ENCODE measurements at places on chromosomes 3 and 15. TPM values are rescaled to one million over a fixed set of nuclear protein-coding genes. Genes with fewer than 3 reads are reported as not detected.

Gene A4GNT
- not detected for total RNA-seq

Gene CFAP100
- total RNA-seq, result not detected

Gene ELL3
- 2.7 TPM for total RNA-seq

Gene C3orf22
- not detected for total RNA-seq

Gene ARGFX
- total RNA-seq, result not detected

Gene TP63
- 2.5 TPM for total RNA-seq

Gene SMCO1
- not detected for total RNA-seq

Gene LIPH
- not detected for total RNA-seq

Gene CMTM7
- total RNA-seq, result 15.2 TPM

Gene RASGRF1
- total RNA-seq, result 29.1 TPM

Gene PLSCR4
- total RNA-seq, result 8.5 TPM

Gene C3orf70
- total RNA-seq, result 0.05 TPM

Gene TMEM62
- total RNA-seq, result 9.8 TPM

Gene EPHB1
- 0.86 TPM for total RNA-seq

Gene LRRC28
- 33.5 TPM for total RNA-seq

Gene CCR9
- total RNA-seq, result not detected

Gene FBXW12
- total RNA-seq, result not detected

Gene LRRK1
- total RNA-seq, result 0.13 TPM

Gene PARP15
- 0.08 TPM for total RNA-seq

Gene REC114
- not detected for total RNA-seq

Gene SETMAR
- 15.4 TPM for total RNA-seq

Gene LRTM1
- 0.16 TPM for total RNA-seq

Gene ZNF662
- 1.1 TPM for total RNA-seq

Gene IL20RB
- 0.83 TPM for total RNA-seq

Gene ATP8B4
- total RNA-seq, result 3.3 TPM

Gene MAGEF1
- total RNA-seq, result 111 TPM

Gene MKRN2OS
- total RNA-seq, result not detected

Gene NEK11
- 6.1 TPM for total RNA-seq
